ENCODE measurements at places on chromosomes 6 and 20.

- no peak overlapping the region for H3K4me3 ChIP-seq
- H3K27ac ChIP-seq: no peak overlapping the region
- H3K27me3 ChIP-seq: no peaks in the 10 kb centered on the region
- H3K4me1 ChIP-seq: no peaks in the 10 kb centered on the region
Observed at GRCh38 chr20:13392391-13392790, 171.3 kb downstream of the ISM1 start.

GRCh38 chr20:48761023-48761785, 66.6 kb downstream of the PREX1 start:
- H3K36me3 ChIP-seq: no peaks in the 10 kb centered on the region
- DNase-seq: no peak
- H3K27me3 ChIP-seq: no peaks in the 10 kb centered on the region
- peaks cover 21% of the 10 kb centered on the region for H3K4me1 ChIP-seq
- H3K27ac ChIP-seq: no peak overlapping the region

GRCh38 chr6:92582211-92582610, 837.1 kb downstream of the EPHA7 start:
- H3K36me3 ChIP-seq: no peaks in the 10 kb centered on the region
- DNase-seq: no peak
- H3K4me1 ChIP-seq: no peaks in the 10 kb centered on the region
- H3K4me3 ChIP-seq: no peak overlapping the region
- no peak overlapping the region for H3K27ac ChIP-seq
- H3K27me3 ChIP-seq: no peaks in the 10 kb centered on the region

GRCh38 chr6:139546106-139546472, 171.6 kb upstream of the CITED2 start:
- no peak overlapping the region for H3K27ac ChIP-seq
- no peaks in the 10 kb centered on the region for H3K36me3 ChIP-seq
- H3K4me3 ChIP-seq: no peak overlapping the region
- no peak for DNase-seq

DNA sequence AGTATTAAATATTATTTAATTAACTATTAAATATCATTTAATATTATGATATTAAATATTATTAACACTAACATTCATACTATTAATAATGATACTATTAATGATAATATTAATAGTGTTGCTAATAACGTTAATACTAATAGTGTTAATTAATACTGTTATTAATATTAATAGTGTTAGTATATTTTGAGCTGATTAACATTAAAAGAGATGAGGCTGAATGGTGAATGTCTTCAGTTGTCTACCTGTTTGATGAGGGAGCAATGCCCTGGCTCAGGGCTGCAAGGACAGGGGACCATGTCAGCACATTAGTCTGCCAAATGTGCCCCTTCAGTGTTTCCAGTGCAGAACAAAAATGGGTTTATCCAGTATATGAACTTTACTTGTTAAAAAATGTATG, 96.6 kb upstream of the PLEKHG1 start:
- no peak for DNase-seq
- no peak overlapping the region for H3K27ac ChIP-seq
- H3K4me3 ChIP-seq: no peak overlapping the region
- H3K4me1 ChIP-seq: no peaks in the 10 kb centered on the region
- H3K36me3 ChIP-seq: no peaks in the 10 kb centered on the region
- no peaks in the 10 kb centered on the region for H3K27me3 ChIP-seq

DNA sequence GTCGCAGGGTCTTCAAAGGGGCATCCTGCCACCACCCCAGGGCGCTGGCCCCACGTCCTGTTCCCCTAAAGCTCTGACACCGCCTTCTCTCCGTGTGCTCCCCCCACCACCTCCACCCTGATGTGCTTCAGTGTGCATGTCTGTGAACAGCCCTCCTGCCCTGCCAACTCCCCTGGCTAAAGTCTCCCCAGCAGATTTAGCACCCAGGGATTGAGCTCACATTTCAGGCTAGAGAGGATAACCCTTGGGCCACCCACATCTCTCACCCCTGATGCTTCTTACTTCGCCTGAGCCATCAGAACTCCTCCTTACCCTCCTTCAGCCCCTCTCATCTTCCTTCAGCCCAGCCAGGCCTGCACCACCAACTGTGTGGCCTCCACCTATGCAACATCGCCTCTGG, 7.5 kb downstream of the TMEM151B start:
- peaks cover 54% of the 10 kb centered on the region for H3K27me3 ChIP-seq
- H3K4me3 ChIP-seq: no peak overlapping the region
- H3K36me3 ChIP-seq: no peaks in the 10 kb centered on the region
- no peak for DNase-seq

DNA sequence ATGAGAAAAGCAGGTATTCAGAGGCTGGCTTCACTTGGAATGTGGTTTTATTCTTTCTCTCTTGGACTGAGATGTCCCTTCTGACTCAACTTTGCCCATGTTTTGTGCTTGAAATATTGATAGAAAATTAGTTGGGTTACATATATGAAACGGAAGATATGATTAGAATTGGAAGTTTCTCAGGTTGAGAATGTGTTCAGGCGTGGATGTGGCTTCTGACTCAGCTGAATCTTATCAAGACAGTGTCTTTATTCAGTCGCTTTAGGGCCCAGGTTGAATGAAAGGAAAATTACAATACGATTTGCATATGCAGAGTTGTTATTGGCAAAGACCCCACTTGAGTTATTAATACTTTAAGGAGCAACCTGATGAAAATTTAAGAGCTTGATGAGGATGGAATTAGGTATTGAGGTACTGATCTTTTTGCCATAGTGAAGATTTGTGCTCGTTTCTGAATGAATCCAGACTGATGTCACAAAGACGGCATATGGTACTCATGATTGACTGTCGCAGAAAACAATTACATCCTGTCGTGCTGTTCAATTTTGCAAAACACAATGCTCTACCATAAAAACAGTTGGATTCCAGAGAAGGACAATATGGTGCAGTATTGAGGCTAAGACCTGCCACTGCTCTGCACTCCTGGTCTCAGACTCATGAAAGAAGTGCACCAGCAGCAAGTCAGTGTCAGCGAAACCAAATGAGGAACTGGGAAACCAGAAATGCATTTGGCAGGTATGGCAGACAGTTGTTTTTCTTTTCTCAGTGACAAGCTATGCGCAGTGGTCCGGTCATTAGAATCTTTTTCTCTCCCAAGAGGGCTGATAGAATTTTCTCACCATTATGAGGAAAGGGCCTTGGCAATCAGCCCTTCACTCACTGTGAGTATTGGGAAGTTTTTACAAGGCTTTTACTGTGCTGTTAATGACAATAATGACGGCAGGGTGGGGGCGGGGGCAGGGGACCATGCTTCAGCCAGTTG, 158.3 kb downstream of the DOK5 start:
- H3K36me3 ChIP-seq: no peaks in the 10 kb centered on the region
- no peaks in the 10 kb centered on the region for H3K27me3 ChIP-seq
- H3K27ac ChIP-seq: no peak overlapping the region
- DNase-seq: no peak

- H3K27me3 ChIP-seq: peaks cover 62% of the 10 kb centered on the region
- DNase-seq: no peak
- H3K27ac ChIP-seq: no peak overlapping the region
- no peaks in the 10 kb centered on the region for H3K36me3 ChIP-seq
- peaks cover 8% of the 10 kb centered on the region for H3K4me1 ChIP-seq
- no peak overlapping the region for H3K4me3 ChIP-seq
Observed at GRCh38 chr20:2756056-2756611, 44.3 kb downstream of the CPXM1 start.

Measured in heart right ventricle (tissue), 16 donors.